ENCODE measurements at places on chromosomes 3 and 15.

- no peak for DNase-seq
Measured at GRCh38 chr15:31814082-31814481, 216.2 kb upstream of the CHRNA7 start.

- DNase-seq = no peak
Measured at GRCh38 chr3:39808467-39809180, 785 bp upstream of the MYRIP start.

DNA sequence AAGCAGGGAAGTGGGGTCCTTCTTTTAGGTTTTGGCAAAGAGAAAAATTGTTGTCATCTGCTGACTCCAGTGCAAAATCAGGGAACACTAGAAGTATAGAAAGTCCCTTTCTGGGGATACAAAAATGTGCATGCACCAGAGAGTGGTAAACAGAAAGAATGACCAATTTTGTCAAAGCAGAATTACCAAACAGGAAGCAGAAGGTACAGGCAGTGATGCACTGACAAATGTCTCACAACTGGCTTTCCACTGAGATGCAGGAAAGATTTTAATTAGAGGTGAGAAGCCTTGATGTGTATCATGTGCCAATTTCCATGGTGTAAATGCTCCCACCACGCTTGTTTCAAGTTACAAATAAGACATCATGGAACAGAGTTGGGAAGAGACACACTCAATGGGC lies 66.0 kb downstream of the TRIM69 start:
- no peak for DNase-seq

- DNase-seq = no peak
Measured at GRCh38 chr3:111954228-111954990, 24.4 kb upstream of the ABHD10 start.

GRCh38 chr3:63655519-63655918 lies 3.0 kb downstream of the SNTN start:
- peak; percentile 40 for DNase-seq

GRCh38 chr3:41740374-41740886 lies 221.5 kb downstream of the ULK4 start:
- no peak for DNase-seq

DNA sequence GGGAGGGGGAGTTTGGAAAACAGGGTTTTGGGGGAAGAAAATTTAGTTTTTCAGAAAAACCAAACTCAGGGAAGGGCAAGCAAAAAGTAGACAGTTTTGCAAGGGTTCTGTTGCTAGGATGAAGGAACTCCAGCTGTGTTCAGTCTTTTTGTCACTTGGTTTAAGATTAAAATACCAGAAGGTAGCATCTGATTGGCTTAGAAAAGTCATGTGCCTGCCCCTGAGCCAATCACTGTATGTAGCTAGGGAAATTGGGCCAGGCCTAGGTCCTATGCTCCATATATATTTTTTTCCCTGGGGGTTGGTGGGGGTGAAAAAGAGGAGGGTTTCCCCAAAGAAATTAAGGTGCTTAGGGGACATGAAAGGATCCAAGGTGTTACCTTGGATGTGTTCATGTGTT lies 24.3 kb downstream of the CLDN11 start:
- DNase-seq = no peak

GRCh38 chr3:180749322-180749721 lies 70.0 kb upstream of the CCDC39 start:
- no peak for DNase-seq

DNA sequence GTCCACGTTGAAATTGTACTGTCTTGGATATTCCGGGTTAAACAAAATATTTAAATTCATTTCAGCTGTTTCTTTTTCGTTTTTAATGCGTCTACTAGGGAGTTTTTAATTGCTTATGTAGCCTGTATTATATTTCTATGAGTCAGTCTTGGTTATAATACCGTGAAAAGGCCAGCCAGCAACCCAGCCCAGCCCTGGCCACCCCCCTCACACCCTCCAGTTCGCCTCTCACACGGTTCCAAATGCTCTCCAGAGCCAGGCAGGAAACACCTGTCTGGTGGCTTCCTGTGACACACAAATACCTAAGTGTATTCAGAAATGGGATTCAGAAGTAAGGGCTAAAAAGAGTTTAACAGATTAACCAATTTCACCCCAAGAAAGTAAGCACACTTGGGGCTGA lies 4.4 kb downstream of the SH3BP5 start:
- no peak for DNase-seq

DNA sequence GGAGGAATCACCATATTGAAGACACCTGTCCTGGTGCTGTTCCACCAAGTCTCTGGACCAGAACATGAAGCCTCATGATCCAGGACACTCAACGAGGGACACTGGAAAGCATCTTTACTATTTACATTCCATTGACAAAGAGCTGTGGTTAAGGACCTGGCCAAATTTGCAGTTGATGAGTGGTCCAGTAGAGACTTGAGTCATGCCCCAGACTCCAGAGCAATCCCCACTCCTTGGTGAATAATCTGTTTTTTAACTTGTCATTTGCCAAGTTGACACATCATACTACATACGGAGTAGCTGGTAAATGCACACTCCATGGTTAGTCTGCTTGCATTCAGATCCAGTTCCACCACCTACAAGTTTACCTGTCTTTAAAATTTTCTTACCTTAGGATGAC lies 1.2 kb upstream of the COL6A6 start:
- no peak for DNase-seq

- no peak for DNase-seq
Measured at GRCh38 chr15:39937696-39938095, 3.8 kb downstream of the EIF2AK4 start.

- DNase-seq = peak; percentile 13
Measured at GRCh38 chr3:193780397-193780796, 187.4 kb downstream of the OPA1 start.

DNA sequence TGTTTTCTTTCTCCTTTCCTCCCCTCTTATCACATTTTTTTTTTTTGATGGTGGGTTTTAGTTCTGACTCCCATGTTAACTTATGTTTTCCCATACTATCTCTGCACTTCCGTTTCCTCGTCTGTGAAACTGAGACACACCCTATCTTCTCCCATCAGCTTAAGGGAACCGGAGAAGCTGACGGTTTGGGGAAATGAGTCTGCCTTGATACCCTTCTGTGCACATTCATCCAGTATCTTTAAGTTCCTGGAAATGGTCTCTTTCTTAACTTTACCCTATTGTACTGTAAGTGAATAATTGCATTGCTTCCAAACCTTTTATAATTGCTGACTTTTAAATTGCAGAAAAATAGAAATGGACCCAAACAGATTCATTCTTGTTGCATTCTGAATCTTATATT lies 26.2 kb upstream of the CFAP161 start:
- no peak for DNase-seq

GRCh38 chr15:53404930-53405493 lies 354.5 kb downstream of the WDR72 start:
- DNase-seq = no peak

- DNase-seq = peak; percentile 16
Measured at GRCh38 chr3:142087676-142088075, 61.7 kb downstream of the TFDP2 start.

DNA sequence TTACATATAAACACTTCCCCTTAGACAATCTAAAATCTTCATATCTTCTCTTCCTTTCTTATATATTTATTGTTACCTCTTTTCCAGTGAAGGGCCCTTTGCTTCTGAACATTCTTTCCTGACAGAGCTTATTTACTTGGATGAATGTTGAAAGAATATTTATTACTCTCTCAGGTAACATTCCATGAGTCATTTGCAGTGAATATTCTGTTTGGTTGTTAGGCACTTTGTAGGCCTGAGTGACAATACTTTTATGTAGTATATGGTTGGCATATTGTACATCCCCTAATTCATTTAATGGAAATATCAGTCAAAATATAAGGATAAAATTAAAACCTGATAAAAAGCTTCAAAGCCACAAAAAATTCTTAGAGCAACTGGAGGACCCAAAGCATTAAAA lies 260.9 kb upstream of the KCNMB2 start:
- no peak for DNase-seq

DNA sequence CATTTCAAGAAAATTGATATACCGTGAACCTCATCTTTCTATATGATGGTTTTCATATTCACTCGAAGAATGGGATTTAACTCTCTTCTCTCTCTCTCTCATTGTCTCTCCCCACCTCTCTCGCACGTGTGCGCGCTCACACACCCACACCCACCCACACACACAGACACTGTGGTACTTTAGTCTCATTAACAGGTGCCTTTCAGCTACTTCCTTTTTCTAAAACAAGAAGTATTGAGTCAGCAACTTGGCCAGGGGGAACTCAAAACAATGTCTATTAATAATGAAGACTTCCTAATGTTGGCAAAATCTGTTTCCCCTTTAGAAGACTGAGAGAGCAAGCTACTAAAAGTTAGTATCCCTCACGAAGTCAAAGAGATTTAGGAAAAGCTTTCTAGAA lies 150.7 kb downstream of the TMCO5A start:
- DNase-seq = no peak

- no peak for DNase-seq
Measured at GRCh38 chr3:42053476-42053875, 37.7 kb upstream of the TRAK1 start.

Data from fibroblast of villous mesenchyme (primary cell).